GOT3 (cell line): ENCODE measurements at places on chromosomes 13 and 19.

DNA sequence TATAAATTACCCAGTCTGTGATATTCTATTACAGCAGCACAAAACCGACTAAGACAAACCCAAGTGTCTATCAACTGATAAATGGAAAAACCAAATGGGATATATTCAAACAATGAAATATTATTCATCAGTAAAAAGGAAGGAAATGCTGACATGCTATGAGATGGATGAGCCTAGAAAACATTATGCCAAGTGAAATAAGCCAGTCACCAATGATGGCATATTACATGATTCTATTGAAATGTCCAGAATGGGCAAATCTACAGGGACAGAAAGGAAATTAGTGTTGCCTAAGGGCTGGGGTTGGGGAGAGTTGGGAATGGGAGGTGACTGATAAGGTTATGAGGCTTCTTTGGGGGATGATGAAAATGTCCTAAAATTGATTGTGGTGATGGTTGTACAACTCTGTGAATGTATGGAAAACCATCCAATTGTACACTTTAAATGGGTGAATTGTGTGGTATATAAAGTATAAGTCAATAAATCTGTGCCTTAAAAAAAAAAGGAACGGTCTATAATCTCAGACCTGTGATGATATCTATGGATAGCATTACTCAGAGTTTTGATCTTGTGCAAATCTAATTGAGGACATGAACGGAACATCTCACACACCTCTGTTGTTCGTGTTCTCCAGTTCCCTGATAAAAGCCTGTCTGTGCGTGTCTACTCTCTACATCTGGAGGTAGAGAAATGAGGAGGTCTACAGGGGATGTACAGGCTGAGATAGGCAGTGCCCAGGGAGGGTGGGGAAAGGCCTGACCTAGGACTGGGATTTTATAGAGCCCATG, 49.0 kb downstream of the TNFRSF19 start:
- DNase-seq = no peak

GRCh38 chr13:97124206-97124605, 97.9 kb upstream of the MBNL2 start:
- DNase-seq = no peak

DNA sequence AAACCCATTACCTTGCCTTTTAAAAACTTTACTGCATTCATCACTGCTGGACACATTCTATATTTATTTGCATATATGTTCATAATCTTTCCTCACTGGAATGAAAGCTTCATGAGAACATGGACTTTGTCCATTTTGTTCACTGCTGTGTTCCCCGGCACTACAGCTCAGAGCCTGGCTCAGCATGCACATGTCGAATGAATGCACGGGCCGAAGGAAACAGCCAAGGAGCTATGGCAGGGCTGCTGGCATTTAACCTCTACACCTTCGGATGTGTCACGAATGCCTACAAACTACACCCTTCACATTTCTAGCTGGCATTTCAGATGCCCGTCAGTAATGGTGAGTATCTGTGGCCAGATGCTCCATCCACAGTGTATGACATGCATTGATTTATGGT, 7.6 kb downstream of the MTIF3 start:
- no peak for DNase-seq

GRCh38 chr19:47063874-47064273, 15.4 kb upstream of the TMEM160 start:
- DNase-seq = no peak

DNA sequence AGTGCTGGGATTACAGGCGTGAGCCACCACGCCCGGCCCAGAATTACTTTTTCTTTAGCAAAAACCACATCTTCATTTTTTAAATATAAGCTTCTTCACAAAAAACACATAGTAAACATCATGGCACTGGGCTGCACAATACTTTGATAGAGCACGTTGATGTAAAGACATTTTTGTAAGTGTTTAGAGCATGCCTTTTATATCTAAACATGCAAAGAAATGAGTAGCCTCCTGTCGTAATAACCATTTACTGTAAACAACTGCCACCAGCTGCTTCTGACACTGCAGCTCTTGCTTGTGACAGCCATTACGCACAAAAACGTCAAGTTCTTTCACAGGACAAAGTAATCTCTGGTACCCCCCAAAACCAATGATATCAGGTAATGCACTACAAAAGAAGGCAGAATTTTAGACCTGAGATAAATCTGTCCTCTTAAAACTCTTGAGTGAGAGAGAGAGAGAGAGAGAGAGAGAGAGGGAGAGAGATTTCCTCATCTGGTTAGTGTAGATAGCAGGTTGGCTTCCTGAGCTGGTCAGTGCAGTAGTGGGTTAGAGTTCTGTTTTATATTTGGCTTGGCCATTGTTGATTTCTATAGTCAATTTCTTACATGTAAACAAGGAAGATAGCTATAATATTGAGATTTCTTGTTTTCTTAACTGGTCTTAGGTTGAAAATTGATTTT, 6.7 kb upstream of the ZNF548 start:
- DNase-seq = no peak

DNA sequence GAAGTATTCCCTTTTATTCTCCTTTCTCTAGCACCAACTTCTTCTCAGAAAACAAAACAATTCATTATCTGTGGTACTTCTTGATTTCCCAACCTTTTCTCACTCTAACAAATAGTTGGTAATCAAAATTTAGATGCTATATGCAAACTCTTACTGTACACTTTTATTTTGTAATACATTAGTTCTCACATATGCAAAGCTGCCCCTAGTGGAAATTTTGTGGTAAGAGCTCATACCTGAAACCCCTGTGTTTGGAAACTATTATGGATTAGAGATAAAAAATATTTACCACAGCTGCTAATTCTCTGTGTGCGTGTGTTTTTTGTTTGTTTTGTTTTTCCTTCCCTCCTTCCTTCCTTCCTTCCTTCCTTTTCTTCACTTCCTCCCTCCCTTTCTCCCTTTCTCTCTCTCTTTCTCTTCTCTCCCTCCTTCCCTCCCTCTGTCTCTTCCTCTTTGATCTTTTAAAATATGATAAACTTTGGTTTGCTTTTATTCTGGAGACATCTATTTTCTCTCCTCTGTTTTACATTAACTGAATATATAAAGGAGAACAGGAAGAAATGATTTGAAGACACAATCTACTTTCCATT, 537.4 kb downstream of the SLITRK6 start:
- no peak for DNase-seq

- DNase-seq = no peak
These were observed 28.3 kb downstream of the SMAD9 start for GRCh38 chr13:36891752-36892151.

- DNase-seq = no peak
These were observed 5.1 kb downstream of the CBARP start for GRCh38 chr19:1232652-1233072.

DNA sequence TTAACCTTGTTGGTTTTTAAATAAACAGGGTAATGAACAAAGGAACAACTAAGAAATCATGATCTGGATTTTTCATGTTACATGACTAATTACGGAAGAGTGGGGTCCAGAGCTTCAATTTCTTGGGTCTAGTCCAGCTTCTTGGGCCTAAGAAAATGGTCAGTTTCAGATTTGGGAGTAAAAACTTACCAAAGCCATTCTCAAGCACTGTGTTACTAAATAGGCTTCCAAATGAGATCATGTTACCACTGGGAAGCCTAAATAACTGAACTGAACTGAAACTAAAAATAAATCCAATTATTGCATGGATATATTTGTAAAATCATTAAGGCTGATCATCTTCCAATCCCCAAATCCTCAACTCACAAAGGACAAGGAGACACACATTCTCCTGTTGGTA, 13.9 kb downstream of the TBC1D4 start:
- no peak for DNase-seq

DNA sequence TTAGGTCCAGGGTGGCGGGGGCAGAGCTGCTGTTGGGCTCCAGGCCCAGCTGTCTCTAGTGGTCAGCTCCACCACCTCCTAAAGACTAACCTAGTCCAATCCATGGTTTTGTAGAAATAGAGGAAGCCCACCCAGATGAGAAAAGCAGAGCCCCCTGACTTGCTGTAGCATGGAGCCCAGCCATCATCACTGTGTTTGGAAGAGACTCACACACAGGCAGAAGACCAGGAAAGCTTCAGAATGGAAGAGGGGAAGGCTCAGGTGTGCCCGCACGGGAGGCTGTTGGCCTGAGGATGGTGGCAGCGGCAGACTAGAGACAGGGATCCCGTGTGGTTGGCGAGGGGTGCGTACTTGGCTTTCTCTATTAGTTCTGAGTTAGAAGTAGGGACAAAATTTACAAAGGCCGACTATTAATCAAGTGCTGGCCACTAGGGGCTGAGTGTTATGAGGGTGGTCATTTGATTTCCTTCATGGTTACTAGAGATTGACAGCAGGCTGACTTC, 193.2 kb upstream of the SOX1 start:
- no peak for DNase-seq

- no peak for DNase-seq
These were observed 30.0 kb upstream of the POP4 start for GRCh38 chr19:29576046-29576606.

GRCh38 chr13:77891041-77891440, 27.6 kb downstream of the EDNRB start:
- DNase-seq = no peak

- DNase-seq = no peak
These were observed 174.5 kb downstream of the KCTD12 start for GRCh38 chr13:76711550-76712182.

GRCh38 chr19:36152352-36153091, at the start of gene COX7A1:
Gene COX7A1, minus strand, starts transcription at chr19:36152447. Its CDS starts 40 bp downstream, at chr19:36152407.
- DNase-seq = no peak

GRCh38 chr13:93001866-93002461, 224.6 kb upstream of the GPC6 start:
- no peak for DNase-seq

DNA sequence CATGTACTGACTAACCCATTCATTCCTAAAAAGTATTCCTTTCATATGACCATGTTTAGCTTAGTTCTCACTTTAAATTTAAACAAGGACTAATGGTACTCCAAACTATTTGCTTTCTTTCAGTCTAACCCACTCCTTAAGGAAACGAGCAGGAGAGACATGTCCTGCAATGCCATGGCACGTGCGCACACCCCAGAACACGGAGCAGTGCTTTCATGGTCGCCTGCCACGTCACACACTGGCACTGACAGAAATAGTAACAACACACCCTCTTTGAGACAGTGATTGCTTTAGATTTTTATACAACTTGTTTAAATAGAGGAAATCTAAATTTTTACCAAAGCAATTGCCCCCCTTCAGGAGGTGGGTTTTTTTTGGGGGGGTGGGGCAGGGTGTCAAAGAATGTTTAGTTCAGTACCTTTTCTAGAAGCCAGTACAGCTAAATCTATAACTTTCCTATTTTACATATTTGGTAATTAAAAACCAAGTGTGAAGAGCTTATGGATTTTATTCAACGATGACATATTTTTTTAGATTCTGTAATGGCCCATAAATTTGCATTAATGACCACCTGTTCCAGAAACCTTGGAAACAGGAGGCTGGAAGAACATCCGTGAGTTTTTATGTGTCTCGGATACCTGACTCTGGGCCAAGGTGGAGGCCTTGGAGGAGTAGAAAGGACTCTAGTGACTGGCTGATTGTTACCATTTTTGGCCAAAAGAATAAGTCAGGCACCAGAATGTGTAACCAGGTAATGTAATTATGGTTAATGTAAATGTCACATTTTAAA, 247.1 kb downstream of the DCT start:
- no peak for DNase-seq

GRCh38 chr13:73544175-73544574, 485.4 kb downstream of the KLF5 start:
- DNase-seq = no peak

GRCh38 chr19:289651-290371, 1.4 kb downstream of the PLPP2 start:
- no peak for DNase-seq

- DNase-seq = no peak
These were observed 1141.3 kb upstream of the PCDH20 start for GRCh38 chr13:62556978-62557377.

DNA sequence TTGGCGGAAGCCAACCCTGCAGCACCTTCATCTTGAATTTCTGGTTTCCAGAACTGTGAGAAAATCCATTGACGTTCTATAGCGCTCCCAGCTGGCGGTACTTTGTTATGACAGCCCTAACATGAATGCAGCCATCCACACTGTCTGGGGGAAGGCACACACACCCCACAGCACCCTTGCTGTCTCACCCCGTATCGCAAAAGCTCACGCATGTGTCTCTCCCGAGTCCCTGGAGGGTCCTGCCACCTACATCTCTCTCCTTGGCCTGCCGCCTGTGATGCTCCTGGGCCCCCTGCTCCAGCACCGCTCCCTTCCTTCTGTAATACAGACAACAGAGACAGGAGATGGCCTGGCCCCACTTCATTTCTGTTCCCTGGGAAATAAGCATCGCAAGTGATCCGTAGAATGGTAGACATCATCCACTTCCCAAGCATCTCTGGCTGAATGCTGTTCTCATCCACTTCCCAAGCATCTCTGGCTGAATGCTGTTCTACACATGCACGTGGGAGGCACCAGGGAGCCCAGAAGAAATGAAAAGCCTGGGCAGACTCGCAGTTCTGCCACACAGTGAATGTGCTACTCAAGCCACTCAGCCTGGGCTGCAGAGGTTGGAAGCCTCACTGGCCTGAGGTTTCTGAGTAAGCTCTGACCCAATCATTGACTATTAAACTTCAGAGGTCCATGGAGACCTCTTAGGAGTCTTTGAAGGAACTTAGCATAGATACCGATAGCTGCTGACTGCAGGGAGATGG, 29.6 kb downstream of the EPN1 start:
- DNase-seq = no peak

DNA sequence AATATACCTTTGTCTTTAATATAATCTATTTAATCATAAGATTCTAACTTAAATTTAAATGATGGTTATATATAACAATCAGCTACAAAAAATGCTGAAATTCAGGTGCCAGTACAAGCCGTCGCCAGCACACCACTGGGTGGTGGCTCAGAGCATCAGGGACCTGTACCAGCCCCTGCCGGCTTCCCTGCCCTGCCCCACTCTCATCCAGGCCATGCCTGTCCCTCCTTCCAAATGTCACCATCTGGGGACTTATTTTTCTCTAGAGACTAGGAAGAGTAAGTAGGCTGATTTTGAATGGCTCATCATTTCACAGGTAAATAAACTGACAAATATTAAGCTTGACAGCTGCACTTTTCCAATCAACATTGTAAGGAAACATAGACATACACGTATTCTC, 1.6 kb downstream of the METTL21C start:
- DNase-seq = no peak

GRCh38 chr13:113732176-113732960, 26.7 kb upstream of the TMEM255B start:
- no peak for DNase-seq

- no peak for DNase-seq
These were observed 437.6 kb downstream of the HS6ST3 start for GRCh38 chr13:96527497-96527896.

DNA sequence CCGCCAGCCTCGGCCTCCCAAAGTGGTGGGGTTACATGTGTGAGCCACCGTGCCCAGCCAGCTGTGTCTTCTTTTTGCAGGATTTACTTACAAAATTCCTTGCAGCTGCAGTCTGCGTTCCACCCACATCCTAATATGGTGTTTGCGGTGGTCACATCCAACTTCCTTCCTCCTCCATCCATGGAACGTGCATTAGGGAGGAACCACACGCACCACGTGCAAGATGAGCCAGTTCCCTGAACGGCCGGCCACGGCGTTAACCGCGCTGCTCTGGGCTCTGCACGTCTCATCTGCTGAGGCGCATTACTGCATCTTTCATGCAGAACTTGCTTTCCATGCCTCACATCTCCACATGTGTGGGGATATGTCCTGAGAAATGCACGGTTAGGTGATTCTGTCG, 13.0 kb upstream of the SIGLEC11 start:
- no peak for DNase-seq

GRCh38 chr13:44013758-44014291, 134.1 kb downstream of the LACC1 start:
- no peak for DNase-seq

- DNase-seq = no peak
These were observed 15.5 kb downstream of the STAP2 start for GRCh38 chr19:4322942-4323665.

GRCh38 chr13:59633290-59633689, 530.4 kb downstream of the DIAPH3 start:
- DNase-seq = no peak
